ENCODE measurements at places on chromosomes 7 and 10.

GRCh38 chr10:96664563-96664962 is 55.8 kb downstream of the PIK3AP1 start:
- no peak for DNase-seq

GRCh38 chr7:50959560-50959959 is 176.9 kb upstream of the GRB10 start:
- DNase-seq = no peak

- DNase-seq = no peak
Measured at GRCh38 chr10:131817866-131818509, 82.8 kb upstream of the PPP2R2D start.

GRCh38 chr10:111081595-111081994 is 4.8 kb downstream of the ADRA2A start:
- DNase-seq = no peak

DNA sequence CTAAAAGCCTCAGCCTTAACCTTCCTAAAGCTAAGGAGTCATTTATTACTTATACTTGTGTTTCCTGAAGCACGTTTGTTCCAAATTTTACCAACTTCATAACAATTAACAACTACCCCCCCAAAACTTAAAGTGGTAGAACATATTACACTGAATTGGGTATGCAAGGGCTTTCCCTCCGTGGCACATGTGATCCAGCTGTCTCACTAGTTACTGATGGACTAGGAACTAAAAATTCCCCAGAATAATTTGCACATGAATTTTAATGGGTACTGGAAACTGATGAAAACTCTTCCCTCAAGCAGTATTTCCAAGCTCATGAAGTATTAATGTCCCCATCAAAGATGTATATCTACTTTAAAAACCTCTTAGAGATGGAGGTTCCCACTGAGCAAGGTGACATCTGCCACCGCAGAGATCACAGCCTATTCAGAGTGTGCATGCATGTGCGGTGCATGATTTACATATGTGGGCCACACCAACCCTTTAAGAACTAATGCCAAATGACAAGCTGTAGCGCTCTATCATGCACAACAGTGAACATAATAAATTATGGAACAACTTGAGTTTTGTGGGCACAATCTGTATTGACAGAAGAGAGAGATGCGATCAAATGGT is 139.9 kb upstream of the ADCY1 start:
- no peak for DNase-seq

GRCh38 chr7:100887516-100888290 is 1.8 kb downstream of the UFSP1 start:
- no peak for DNase-seq

DNA sequence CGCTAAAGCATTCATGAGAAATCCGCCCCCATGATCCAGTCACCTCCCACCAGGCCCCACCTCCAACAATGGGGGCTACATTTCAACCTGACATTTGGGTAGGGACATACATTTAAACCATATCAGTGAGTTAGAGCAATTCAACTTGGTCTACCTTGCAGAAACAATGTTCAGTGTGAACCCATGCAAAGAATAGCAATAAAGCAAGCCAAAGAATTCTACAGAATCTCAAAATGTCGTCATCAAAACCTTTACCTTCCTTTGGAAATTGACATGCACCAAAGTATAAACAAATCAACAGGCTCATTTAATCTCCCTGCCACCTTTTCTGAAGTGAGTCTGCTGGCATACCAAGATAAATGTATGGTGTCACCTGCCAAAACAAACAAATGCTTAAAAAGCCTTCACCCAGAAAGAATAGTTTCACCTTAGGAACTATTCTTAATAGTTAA is 68.8 kb upstream of the ABLIM1 start:
- DNase-seq = no peak

DNA sequence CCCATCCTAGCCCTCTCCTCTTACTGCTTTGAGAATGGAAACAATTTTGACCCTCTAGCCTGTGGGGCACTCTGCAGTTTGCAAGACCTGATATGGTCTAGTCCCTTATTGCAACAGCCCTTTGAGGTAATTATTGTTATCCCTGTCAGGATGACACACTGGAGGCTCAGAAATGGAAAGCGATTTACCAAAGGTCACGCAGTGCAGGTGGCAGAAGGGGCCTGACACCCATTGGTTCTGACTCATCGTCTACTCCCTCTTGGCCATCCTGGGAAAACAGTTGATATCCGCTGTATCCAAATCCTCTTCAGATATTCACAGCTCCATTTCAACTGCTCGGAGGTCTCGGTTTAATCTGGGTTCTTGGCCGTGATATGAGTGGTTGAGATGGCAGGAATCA is 44.7 kb upstream of the AQP1 start:
- no peak for DNase-seq

DNA sequence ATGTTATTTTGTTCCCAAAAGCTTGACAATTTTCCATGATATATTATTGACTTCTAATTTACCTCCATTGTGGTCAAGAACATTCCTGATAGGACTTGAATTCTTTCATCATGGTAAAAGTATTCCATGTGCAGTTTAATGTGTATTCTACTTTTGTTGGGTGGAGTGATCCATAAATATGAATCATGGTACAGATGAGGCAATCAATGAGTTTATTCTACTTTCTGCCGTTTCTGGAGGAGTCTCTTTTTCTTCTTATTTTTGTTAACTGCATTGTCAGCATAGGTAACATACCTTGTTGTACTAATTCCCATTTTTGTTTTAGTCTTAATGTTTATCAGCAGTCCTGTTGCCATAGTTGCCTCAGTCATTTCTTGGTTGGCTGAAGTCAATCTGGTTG is 69.6 kb downstream of the SHOC2 start:
- DNase-seq = no peak

- DNase-seq = no peak
Measured at GRCh38 chr7:1555813-1556543, at the start of gene TMEM184A. TMEM184A (minus strand) TSS chr7:1556205; CDS start chr7:1555484, 721 bp downstream.

- DNase-seq = no peak
Measured at GRCh38 chr10:78042752-78043104, 9.1 kb downstream of the RPS24 start.

DNA sequence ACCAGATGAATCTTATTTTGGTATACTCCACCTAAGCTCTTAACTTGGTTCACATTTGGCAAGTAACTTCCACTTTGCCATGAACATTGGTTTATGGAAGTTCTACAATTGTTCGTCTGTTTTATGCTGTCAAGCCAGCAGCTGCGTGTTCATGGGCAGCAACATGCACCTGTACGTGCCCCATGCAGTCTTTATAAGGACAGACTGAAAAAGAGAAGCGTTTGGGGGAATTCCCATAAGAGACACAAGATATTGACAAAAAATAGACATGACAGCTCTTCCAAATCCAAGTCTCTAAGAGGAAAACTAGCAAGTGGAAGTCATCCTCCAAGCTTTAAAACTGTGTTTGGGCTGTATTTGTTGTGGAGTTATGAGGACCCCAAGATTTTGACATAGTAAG is 151.6 kb downstream of the SLC16A9 start:
- no peak for DNase-seq

- DNase-seq = no peak
Measured at GRCh38 chr10:30420266-30420665, 13.7 kb upstream of the MAP3K8 start.

DNA sequence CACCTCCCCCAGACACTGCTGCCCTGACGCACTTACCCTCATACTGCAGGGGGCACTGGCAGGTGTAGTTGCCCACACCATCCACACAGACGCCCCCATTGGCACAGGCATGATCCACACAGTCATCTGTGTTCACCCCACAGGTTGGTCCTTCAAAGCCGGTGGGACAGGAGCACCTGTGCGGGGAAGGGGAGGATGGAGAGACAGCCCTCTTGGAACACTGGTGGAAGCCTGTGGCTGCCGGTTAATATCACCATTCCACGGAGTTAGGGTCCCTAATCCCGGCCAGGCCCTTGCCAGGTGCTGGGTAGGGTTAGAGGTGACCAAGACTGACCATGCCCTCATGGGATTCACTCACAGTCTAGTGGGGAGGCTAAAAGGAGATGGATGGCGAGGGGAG is 171.8 kb downstream of the SLIT1 start:
- DNase-seq = no peak

DNA sequence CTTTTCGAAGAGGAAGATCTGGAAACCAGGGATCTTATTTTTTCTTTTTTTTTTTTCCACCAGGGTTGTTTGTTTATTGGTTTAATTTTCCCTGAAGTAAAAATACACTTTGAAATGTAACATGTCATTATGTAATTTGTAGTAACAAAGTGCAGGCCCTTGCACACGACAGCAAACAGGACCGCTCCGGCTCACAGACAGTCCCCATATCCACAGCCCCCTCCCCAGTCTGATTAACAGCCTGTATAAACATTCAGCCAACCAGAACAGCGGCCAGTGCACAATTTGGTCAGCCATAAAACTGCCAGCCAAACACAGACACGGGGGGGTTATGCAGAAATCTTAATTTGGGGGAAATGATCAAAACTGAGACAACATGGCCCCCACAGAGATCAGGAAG is 431.6 kb upstream of the NPVF start:
- no peak for DNase-seq

- no peak for DNase-seq
Measured at GRCh38 chr10:29874606-29875269, 184.6 kb downstream of the JCAD start.

- no peak for DNase-seq
Measured at GRCh38 chr10:1050554-1050953, 1.6 kb upstream of the IDI1 start.

GRCh38 chr10:65046831-65047230 is 1525.6 kb downstream of the REEP3 start:
- DNase-seq = no peak

DNA sequence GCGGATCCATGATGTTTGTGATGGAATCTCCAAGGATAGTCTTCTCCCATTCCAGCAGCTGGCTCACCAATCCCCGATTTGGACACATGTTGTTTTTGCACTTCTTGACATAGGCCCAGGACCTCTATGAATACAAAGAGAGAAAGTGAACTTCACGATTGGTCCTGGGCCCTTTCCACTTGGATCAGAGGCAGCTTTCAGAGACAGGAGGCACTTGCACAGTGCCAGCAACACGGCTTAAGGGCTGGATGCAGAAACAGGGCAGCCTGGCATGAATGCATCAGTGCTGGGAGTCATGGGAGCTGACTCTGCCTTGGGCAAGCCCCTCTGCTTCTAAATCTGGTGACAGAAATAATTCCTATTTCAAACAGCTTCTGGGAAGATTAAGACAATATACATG is 2.1 kb upstream of the TMEM120A start:
- no peak for DNase-seq

DNA sequence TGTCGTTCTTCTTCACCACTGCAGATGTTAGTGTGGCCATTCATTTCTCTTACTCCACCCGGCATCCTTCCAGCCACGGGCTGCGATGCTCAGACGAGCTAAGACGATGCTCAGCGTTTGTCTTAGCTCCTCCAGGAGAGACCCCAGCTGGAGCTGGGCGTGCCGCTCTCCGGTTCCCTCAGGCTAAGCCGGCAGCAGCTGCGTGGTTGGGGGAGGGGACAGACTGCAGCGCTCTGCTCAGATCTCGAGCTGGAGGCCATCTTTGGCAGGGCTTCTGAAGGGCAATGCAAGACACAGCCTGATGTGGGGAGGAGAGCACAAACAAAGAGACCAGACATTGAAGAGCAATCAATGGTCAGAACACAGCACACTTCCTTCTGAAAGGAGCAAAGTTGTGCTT is 4.8 kb downstream of the INA start:
- peak; percentile 66 for DNase-seq

GRCh38 chr7:102859799-102860125 is 53.0 kb upstream of the LRRC17 start:
- no peak for DNase-seq

DNA sequence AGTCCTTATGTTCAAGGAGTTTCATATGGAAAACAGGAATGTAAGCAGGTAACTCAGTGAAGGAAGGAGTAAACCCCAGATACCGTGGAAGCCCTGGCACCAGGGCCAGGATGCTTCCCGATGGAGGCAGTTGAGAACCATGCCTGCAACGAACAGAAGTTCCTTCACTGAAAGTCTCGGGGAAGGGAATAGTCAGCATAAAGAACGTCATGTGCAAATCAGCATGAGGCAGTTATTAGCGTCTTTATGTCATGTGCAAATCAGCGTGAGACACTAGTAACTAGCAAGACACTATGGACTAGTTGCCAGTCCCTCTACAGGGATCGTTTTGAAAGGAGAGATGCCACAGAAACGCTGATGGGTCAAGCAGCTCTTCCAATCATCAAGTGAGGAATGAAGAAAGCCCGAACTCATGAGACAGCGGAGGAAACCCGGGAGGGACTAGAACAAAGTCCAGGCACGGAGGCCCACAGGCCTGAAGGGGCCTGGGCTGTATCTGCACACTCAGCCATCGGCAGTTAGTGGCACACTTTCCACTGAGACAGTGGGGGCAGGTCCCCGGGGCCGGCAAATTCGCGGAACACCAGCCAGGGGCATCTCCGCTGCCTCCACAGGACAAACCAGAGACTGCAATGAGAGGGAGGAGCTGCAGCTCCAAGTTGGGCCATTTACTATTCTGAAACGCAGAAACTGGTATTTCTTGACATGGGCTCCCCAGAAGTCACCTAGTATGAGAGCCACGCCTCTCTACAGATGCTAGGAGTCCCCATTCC is 109.6 kb downstream of the SFMBT2 start:
- no peak for DNase-seq

DNA sequence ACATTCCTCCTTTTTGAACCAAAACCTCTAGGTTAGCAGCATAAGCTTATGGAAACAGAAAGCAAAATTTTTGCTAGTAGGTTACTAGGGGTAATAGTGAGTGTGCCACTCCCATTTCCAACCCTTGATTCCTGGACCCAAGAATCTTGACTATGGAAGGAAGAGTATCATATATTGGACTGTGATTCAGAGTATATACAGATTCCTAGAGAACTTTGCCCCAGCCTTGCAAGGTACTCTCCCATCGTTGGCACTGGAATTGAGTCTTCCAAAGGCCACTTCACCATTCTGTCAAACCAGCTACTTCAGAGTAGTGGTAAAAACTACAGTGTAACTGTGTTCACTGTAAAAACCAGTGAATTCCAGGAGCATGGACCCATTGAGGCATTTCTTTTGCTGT is 69.4 kb downstream of the LRRC17 start:
- no peak for DNase-seq

DNA sequence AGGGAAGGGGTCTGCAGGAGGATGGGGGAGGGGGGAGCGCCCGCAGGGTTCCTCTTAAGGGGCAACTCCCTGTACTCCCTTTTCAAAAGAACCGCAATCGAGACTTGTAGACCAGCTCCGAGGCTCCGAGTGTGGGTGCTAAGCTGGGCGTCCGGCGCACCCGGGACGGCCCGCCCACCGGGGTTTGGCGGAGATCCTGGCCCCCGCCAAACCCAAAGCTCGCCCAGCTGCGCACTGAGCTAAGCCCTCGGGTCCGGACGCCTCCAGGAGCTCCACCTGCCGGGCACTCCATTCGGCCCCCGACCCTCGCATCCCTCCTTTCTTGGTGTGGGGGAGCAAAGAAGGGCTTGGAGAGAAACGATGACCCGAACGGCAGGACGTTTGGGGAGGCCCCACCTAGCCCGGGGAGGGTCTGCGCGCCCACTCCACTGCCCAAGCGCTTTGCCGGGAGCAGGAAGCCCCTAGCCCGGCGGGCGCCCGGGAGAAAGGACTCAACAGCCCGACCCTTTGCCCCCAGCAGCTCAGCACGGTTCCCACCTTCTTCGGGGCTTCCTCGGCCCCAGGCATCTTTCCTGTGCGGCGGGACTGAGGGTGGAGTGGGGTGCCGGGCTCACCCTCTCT is 651 bp downstream of the AFAP1L2 start:
- DNase-seq = no peak

GRCh38 chr7:32500922-32501341 is 5.6 kb downstream of the AVL9 start:
- peak; percentile 87 for DNase-seq
